ENCODE measurements at places on chromosomes 7 and 10.

- no peak for DNase-seq
These were observed 81.4 kb upstream of the EEPD1 start for GRCh38 chr7:36071605-36072004.

DNA sequence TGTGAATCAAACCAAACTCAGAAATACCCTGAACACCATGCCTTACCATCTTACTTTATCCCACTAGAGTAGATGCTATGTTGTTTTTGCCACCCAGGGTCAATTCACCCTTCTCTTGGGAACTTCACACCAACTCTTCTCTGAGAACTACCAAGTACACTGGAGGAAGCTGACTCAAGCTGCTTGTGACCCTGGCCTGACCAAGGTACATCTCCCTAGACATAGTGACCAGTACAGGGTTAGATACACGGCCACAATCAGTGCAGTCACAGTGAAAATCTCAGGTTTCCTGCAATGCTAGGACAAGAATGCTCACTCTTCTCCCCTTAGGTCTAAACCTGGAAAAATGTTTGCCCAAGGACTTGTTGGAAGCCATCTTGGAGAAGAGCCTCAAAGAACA, 31.8 kb downstream of the EZH2 start:
- DNase-seq, result no peak

DNA sequence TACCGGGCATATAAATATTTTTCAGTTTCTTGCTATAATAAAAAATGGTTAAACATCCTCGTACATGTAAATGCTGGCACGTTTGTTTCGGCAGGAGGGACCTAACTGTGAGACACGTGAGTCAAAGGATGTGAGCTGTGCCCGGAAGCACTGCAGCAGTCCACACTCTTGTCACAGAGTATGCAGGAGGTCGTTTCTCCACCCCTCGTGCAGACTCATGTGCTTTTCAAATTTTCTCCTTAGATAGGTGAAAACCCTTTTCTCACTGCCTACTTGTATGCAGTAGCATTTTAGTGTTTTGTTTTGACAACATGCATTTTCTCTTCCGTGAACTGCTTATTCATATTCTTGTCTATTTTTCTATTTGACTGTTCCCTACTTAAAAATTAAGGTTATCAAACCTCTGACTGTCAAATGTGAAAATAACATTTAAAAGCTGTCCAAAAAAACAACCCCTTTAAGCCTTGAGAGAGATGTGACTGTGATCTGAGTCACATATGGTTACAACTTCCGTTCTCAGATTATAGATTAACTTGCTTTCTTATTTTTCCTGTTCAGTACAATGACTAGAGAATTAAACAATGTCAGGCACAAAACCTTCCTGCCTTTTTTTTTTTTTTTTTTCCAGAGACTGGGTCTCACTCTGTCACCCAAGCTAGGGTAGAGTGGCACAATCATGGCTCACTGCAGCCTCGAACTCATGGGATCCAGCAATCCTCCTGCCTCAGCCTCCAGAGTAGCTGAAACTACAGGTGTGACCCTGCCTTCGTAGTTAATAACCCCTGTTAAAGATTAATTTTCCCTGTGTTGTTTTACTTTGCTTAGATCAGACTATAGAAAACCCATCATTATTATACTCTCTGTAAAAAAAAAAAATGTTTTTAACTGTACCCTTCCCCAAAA, 45.1 kb downstream of the DPY19L1 start:
- DNase-seq, result no peak

GRCh38 chr7:28688651-28689050, 269.5 kb downstream of the TRIL start:
- DNase-seq, result no peak

GRCh38 chr7:142188846-142189245, 69.0 kb downstream of the PRSS58 start:
- DNase-seq, result no peak

Measured in HFF-Myc (cell line).